Tibial nerve (tissue), 4 donors: ENCODE measurements at places on chromosomes 4 and X.
A peak's percentile ranks its signal among the peaks of the same experiment; 100 is the strongest.

DNA sequence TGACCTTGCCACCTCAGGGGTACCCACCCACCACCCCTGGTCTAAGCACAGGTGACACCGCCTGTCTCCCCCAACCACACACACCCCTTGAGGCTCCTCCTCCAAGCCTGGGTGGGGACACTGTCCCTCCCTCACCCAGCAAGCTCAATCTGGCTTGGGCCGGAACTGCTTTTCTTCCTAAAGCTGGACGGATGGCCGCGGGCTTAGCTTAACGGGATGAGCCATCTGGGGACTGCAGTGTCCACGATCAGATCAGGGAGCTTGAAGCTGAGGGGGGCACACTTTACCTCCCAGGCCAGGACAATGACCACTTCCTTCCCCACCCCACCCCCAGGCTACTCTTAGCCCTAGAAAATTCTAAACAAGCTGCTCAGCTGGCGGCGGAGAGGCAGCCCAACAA, 1.0 kb upstream of the SLC6A8 start:
- no peaks in the 10 kb centered on the region for H3K36me3 ChIP-seq
- H3K4me1 ChIP-seq, result no peaks in the 10 kb centered on the region
- H3K27ac ChIP-seq, result no peak overlapping the region
- no peak overlapping the region for H3K4me3 ChIP-seq
- H3K27me3 ChIP-seq, result no peaks in the 10 kb centered on the region
- DNase-seq, result no peak

GRCh38 chr4:3827616-3828492, 61.7 kb downstream of the ADRA2C start:
- H3K27me3 ChIP-seq, result no peaks in the 10 kb centered on the region
- H3K4me1 ChIP-seq, result no peaks in the 10 kb centered on the region
- DNase-seq, result peak; percentile 18
- no peak overlapping the region for H3K27ac ChIP-seq

DNA sequence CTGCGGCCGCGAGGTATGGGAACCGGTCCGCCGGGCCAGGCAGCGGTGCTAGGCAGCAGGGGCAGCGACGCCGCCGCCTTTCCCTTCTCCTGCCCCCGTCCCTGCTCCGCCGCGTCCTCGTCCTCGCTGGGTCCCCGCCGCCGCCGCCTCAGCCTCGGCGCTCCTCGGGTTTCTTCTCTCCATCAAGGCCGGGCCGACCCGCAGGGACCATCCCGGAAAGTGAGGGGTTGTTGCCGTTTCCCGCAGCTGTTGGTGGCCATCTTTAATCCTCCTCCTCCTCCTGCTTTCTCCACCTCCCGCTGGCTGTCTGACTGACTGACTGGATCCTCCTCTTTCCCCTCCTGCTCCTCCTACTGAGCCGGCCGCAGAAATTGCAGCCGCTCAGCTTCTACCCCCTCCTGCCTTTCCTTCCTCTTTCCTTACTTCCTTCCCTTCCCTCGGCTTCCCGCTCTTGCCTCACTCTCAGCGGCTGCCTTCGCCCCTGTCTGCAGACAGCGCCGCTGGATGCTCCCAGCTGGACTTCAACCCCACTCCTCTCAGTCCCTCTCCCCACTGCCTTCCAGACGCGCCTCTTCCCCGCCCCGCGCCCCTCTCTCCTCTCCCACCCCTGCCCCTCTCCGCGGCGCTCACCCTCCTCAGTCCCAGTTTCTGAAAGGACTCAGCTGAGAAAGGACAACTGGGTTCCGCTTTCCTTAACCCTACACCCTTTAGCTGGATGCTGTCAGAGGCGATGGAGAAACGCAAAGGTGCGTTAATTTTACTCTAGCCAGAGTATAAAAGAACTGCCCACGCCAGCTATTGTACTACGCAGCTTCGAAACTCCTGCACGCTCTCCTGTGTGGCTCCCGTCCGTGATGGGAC, at the start of gene WDFY3:
WDFY3 (minus strand) TSS at position 309 of the 861 bp plus-strand sequence. CDS start 106,099 bp downstream, outside the sequence.
- peak; percentile 79 for DNase-seq
- H3K36me3 ChIP-seq, result no peaks in the 10 kb centered on the region
- H3K4me3 ChIP-seq, result peak within 1 kb of the TSS; percentile 93
- H3K4me1 ChIP-seq, result peaks cover 19% of the 10 kb centered on the region
- peak within 1 kb of the TSS; percentile 96 for H3K27ac ChIP-seq
- no peaks in the 10 kb centered on the region for H3K27me3 ChIP-seq

DNA sequence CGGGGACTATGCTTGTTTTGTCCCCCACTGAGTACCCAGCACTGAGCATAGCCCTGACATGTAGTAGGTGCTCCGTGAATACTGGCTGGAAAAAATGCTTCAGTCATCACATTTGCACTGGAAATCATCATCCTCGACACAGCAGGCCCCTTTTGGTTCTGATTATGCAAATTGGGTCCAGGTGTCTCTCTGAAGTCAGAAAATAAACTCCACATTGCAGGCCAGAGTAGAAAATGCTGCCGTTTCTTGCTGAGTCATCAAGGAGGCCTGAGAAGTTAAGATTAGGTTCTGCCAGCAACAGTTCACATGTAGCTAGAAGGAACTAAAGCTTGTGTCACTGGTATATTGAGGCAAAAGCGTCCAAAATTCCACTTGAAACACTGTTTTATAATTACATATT, 15.0 kb upstream of the STK32B start:
- H3K27ac ChIP-seq, result no peak overlapping the region
- H3K4me3 ChIP-seq, result no peak overlapping the region
- no peaks in the 10 kb centered on the region for H3K27me3 ChIP-seq
- peaks cover 11% of the 10 kb centered on the region for H3K4me1 ChIP-seq
- no peaks in the 10 kb centered on the region for H3K36me3 ChIP-seq
- DNase-seq, result no peak

DNA sequence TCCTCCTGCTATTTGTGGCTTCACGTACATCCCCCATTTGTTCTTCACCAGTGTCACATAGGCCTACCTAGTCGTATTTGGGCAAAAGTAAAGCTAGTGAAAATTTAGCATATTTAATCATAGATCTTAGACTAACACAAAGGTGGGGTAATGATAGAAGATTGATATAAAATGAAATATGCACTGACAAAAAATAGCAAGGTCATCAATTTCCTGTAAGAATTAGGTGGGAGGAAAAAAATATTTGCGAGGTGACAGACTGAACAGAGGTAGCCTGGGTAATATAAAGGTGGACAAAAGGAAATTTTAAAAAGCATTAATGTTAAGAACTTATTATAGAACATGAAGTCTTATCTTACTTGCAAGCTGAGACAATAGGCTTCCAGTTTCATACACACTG, 239.9 kb downstream of the PCDH10 start:
- no peaks in the 10 kb centered on the region for H3K27me3 ChIP-seq
- H3K36me3 ChIP-seq, result no peaks in the 10 kb centered on the region
- no peaks in the 10 kb centered on the region for H3K4me1 ChIP-seq
- no peak overlapping the region for H3K27ac ChIP-seq

DNA sequence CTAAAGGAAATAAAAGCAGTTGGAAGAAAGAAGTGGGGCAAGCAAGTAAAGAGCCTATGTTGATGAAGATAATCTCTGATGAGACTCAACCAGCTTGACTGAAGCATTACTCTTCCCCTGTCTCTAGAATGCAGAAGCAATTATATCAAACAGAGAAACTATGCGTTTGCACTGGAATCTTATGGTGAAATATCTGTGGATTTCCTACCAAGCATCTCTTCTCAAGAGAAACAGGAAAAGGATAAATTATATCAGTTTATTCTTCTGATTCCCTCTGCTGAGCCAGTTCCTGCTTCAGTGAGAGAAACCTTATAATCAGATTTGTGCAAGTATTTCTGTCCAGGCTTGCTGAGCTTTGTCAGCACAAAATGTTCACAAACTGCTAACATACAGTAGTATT, 316.7 kb upstream of the SLC7A11 start:
- no peaks in the 10 kb centered on the region for H3K4me1 ChIP-seq
- H3K27ac ChIP-seq, result no peak overlapping the region
- no peak for DNase-seq

DNA sequence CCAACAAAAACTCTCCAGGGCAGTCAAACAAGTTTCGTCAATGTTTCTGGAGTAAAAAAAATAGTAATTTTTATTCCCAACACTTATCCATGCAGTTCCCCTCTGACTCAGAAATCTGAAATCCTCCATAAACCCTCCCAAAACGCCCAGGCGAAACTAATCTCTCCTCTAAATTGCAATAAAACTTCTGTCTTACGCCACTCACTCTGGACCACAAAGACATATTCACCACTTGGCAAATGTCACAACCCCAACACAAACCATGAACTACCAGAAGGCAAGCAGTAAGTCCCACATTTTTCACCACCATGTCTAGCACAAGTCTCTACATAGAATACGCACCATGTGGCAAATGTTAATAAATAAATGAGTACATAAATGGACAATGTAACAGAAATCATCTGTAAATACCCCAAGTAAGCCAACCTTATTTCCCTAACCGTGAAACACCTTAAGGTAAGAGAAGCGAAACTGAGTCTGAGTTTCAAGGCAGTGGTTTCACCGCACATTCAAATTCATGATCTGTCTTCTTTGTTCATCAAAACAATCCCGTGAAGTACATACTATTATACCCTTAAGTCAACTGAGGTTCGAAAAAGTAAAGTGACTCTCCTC, 1.6 kb downstream of the PAPSS1 start:
- no peaks in the 10 kb centered on the region for H3K27me3 ChIP-seq
- DNase-seq, result no peak
- H3K4me3 ChIP-seq, result peak overlapping the region; percentile 96
- no peaks in the 10 kb centered on the region for H3K36me3 ChIP-seq
- H3K4me1 ChIP-seq, result peaks cover 8% of the 10 kb centered on the region

GRCh38 chr4:159697322-159698283, 594.7 kb downstream of the RAPGEF2 start:
- H3K4me1 ChIP-seq, result no peaks in the 10 kb centered on the region
- H3K36me3 ChIP-seq, result no peaks in the 10 kb centered on the region
- no peak overlapping the region for H3K4me3 ChIP-seq
- DNase-seq, result no peak

DNA sequence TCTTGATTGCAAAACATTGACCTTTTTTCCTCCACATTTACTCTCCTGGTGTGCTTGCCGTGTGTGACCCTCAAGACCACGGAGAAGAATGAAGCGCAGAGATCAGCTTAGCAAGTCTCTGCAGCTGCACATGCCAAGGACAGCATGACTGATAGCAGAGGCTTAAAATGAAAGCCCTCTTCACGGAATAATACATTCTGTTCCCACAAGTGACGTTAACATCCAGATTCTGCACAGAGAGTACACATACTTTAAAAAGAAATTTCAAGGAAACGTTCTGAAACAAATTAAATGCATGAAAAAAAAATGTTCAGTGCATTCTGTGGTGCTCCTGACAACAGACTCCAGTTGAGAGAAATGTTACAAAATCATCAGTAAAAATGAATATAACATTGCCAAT, 60.9 kb downstream of the SLC7A11 start:
- no peaks in the 10 kb centered on the region for H3K27me3 ChIP-seq
- no peak for DNase-seq
- no peak overlapping the region for H3K4me3 ChIP-seq
- H3K27ac ChIP-seq, result no peak overlapping the region
- no peaks in the 10 kb centered on the region for H3K4me1 ChIP-seq
- H3K36me3 ChIP-seq, result no peaks in the 10 kb centered on the region

- no peak for DNase-seq
- H3K27me3 ChIP-seq, result no peaks in the 10 kb centered on the region
- H3K4me3 ChIP-seq, result no peak overlapping the region
- H3K4me1 ChIP-seq, result no peaks in the 10 kb centered on the region
- no peaks in the 10 kb centered on the region for H3K36me3 ChIP-seq
These were observed 55.8 kb downstream of the PTTG2 start for GRCh38 chr4:38015886-38016515.

DNA sequence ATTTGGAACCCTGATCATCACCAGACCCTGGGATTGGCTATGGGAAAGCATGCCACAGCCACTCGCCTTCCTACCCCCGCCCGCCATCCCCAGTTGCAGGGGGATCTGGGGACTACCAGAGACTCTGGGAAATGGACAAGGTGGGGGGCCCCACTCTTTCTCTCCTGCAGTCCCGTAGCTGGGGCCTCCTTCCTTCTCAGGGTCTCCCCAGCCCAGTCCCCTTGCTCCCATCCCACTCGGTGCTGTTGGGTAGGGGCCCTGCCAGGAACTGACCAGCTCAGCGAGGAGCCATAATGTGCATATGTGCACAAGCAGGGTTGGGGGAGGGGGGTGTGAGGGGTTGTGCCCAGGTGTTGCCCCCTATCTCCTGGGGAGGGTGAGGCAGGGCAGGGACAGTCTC, 3.4 kb upstream of the USP11 start:
- no peaks in the 10 kb centered on the region for H3K27me3 ChIP-seq
- no peak overlapping the region for H3K4me3 ChIP-seq
- no peaks in the 10 kb centered on the region for H3K4me1 ChIP-seq
- DNase-seq, result no peak
- H3K27ac ChIP-seq, result no peak overlapping the region

GRCh38 chr4:169615467-169616106, 3.2 kb upstream of the NEK1 start:
- no peak overlapping the region for H3K4me3 ChIP-seq
- no peak for DNase-seq
- H3K36me3 ChIP-seq, result no peaks in the 10 kb centered on the region
- peaks cover 15% of the 10 kb centered on the region for H3K4me1 ChIP-seq
- no peak overlapping the region for H3K27ac ChIP-seq

GRCh38 chrX:10099411-10099810, 57.4 kb upstream of the CLCN4 start:
- peaks cover 8% of the 10 kb centered on the region for H3K4me1 ChIP-seq
- DNase-seq, result no peak
- peak overlapping the region; percentile 37 for H3K4me3 ChIP-seq
- H3K36me3 ChIP-seq, result no peaks in the 10 kb centered on the region
